ENCODE measurements at places on chromosomes 1 and 21. TPM values are rescaled to one million over a fixed set of nuclear protein-coding genes. Genes with fewer than 3 reads are reported as not detected.

Gene SYT14
- 23.6 TPM for total RNA-seq

Gene TRAF3IP3
- total RNA-seq, result 0.99 TPM

Gene MSTO1
- total RNA-seq, result 50.4 TPM

Gene SCMH1
- total RNA-seq, result 81.1 TPM

Gene SAMSN1
- 41.3 TPM for total RNA-seq

Gene TMCC2
- 45.5 TPM for total RNA-seq

Gene CACNA1S
- total RNA-seq, result 5.9 TPM

Gene TNFRSF1B
- 7.8 TPM for total RNA-seq

Gene ILDR2
- 153 TPM for total RNA-seq

Gene DEPDC1
- total RNA-seq, result 8.6 TPM

Gene NR5A2
- 1.9 TPM for total RNA-seq

Gene NBPF20
- 7.6 TPM for total RNA-seq

Gene CELA2B
- total RNA-seq, result not detected

Gene PCP4L1
- total RNA-seq, result 31.3 TPM

Gene TNFRSF4
- 0.22 TPM for total RNA-seq

Gene GSTM5
- total RNA-seq, result 16.9 TPM

Gene PTPN7
- 1.3 TPM for total RNA-seq

Gene OR2L13
- total RNA-seq, result 0.71 TPM

Gene IFNLR1
- total RNA-seq, result 1.6 TPM

Gene SLC2A5
- total RNA-seq, result 3.4 TPM

Gene MEF2D
- total RNA-seq, result 27.3 TPM

Gene SGIP1
- 108 TPM for total RNA-seq
